Activated T-cell treated with anti-CD3 and anti-CD28 coated beads for 4 hours (primary cell): ENCODE measurements at places on chromosomes 5 and 9.

GRCh38 chr5:181186986-181187499 is 18.0 kb downstream of the TRIM7 start:
- DNase-seq: no peak

GRCh38 chr9:35729101-35729500 is 2.9 kb downstream of the TLN1 start:
- no peak for DNase-seq

DNA sequence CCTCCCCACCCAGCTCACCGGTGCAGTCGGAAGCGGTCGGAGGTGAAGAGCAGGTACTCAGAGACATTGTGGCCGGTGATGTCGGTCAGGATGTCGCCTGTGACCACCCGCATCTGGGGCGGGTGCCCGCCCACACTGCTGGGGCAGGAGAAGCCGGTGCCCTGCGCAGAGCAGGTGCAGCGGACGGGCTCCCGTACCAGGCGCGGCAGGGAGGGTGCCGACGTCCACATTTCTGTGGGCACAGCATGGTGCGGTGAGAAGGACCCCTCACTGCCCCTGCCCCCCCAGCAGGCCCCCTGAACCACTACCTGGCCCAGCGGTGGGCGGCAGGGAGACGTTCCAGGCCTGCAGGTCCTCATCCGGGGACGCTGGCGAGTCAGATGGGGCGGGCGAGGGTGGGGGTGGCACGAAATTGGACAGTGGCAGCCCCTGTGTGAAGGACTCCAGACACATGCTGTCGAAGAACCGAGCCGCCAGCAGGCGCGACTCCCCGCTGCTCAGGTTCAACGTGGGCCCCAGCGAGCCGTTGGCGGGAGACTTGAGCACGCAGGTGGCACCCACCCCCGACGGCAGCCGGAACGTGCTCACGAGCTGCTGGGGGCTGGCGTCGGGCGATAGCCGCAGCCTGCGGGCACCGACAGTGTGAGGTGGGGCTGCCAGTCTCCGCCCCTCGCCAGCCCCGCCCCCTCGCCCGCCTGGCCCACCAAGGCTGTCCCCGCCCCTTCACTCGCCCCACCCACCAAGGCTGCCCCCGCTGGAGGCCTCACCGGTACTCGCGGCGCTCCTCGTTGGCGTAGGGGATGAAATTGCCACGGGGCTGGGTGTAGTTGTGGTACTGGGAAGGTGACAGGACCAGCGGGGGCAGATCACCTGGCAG is 15.1 kb downstream of the ABCA2 start:
- no peak for DNase-seq

DNA sequence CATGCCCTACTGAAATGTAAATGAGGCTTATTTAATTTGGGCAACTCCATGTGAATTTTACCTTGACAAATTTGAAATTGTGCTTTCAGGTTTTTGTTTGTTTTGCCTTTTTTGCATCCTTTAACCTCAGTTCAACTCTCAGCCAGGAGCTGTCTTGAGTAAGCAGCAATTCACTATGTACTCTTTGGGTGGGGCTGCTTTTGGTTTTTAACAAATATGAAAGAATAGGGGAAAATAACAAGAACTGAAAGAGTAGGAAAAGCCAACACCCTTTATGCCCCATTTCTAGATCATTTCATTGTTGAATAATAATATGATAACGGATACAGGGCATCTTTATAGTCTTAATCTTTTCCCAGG is 192.0 kb downstream of the ARHGAP26 start:
- DNase-seq: no peak
